ENCODE measurements at places on chromosomes 11 and 22.

- DNase-seq = no peak
Observed at GRCh38 chr11:92423115-92424034, 198.8 kb downstream of the FAT3 start.

DNA sequence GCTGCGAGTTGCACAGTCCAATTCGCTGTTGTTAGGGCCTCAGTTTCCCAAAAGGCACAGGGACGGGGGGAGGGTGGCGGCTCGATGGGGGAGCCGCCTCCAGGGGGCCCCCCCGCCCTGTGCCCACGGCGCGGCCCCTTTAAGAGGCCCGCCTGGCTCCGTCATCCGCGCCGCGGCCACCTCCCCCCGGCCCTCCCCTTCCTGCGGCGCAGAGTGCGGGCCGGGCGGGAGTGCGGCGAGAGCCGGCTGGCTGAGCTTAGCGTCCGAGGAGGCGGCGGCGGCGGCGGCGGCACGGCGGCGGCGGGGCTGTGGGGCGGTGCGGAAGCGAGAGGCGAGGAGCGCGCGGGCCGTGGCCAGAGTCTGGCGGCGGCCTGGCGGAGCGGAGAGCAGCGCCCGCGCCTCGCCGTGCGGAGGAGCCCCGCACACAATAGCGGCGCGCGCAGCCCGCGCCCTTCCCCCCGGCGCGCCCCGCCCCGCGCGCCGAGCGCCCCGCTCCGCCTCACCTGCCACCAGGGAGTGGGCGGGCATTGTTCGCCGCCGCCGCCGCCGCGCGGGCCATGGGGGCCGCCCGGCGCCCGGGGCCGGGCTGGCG lies at the start of gene BCR:
Gene BCR (plus strand): TSS at position 209 of the 592 bp plus-strand sequence. CDS start 452 bp downstream, outside the sequence.
- peak; percentile 82 for DNase-seq

- no peak for DNase-seq
Observed at GRCh38 chr11:72670041-72670440, 4.2 kb downstream of the PDE2A start.

- DNase-seq = no peak
Observed at GRCh38 chr11:4543561-4543960, 1.4 kb upstream of the OR52M1 start.

GRCh38 chr11:88886796-88887195 lies 179.0 kb downstream of the GRM5 start:
- no peak for DNase-seq

- DNase-seq = no peak
Observed at GRCh38 chr11:104222464-104222863, 58.5 kb upstream of the PDGFD start.

- no peak for DNase-seq
Observed at GRCh38 chr11:107385361-107385981, 72.2 kb downstream of the CWF19L2 start.

- no peak for DNase-seq
Observed at GRCh38 chr11:36343436-36343835, 47.3 kb downstream of the PRR5L start.

GRCh38 chr11:121890946-121891515 lies 225.0 kb downstream of the BLID start:
- no peak for DNase-seq

GRCh38 chr22:30238661-30239487 lies 7.7 kb downstream of the LIF start:
- DNase-seq = no peak

GRCh38 chr22:32378707-32379272 lies 21.1 kb downstream of the RFPL3 start:
- DNase-seq = no peak

DNA sequence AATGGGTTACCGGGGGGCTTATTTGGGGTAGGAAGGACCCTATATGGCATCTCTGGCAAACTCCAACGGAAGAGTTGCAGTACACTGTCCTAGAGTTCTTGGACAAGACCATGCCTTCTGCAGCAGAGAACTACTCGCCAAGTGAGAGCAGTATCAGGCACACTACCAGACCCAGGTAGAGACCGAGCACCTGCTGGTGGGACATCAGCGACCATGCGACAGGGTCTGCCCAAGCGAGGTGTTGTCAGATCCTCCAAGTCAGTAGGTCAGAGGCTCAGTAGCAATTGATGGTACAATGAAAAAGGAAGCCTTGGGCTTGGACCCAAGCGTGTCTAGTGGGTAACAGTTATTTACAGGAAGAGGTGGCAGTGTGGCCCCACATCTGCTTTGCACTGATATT lies 3.1 kb upstream of the CHKB start:
- DNase-seq = no peak

GRCh38 chr11:74492084-74492483 lies 1.4 kb downstream of the LIPT2 start:
- no peak for DNase-seq

DNA sequence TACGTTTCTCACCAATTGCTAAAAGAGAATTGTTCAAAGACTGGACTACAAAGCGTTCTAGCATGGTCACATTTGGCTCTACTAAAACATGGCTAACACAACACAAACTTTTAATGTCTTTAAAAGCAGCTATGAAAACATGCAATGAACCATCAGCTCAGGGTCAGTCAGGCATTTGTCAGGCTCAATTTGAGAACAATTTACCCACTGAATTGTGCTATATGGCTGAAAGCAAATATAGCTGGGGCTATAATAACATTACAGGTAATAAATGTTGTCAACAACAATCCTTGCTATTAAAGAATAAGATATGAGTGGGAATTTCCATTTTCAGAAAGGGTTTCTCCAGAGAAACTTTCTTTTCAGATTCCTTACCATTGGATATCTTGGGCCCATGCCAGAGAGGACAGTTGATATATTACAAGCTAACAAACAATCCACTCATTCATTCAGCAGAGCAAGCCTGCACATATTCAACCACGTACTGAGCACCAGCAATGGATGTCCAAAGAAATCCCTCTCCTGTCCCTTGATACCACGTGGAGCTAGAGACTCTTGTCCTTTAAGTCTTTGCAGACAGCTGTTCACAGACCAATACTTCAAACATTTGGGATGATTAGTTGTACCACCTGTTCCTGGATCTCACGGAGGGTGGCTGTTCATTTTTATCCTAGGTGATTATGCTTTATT lies 82.5 kb upstream of the DDI1 start:
- DNase-seq = no peak

GRCh38 chr11:8719721-8720120 lies 37.1 kb downstream of the RPL27A start:
- no peak for DNase-seq

GRCh38 chr11:63212742-63213141 lies 30.7 kb downstream of the SLC22A25 start:
- DNase-seq = no peak

Data from left forelimb (tissue), 1 donor.